ENCODE measurements at places on chromosomes 4 and X.

- no peak for DNase-seq
Measured at GRCh38 chr4:107147873-107148272, 111.8 kb upstream of the DKK2 start.

GRCh38 chr4:165668694-165669093, 204.3 kb upstream of the TLL1 start:
- no peak for DNase-seq

DNA sequence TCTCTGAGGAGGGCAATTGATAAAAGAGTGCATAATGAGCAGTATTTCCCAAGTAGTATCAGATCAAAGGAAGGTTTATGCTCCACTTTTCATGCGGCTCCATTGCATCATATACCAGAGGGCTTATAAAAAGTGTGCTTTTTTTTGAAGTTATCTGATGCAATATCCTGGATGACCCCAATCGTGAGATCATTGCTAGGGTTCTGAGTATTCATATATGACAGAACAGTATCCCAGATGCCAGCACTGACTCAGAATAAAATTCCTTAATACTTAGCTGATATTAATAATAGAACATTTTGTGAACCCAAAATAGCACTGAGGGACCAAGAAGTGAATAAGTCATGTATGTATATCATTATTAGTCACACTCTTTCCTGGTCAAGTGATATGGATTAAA, 945.5 kb upstream of the AGA start:
- DNase-seq = no peak

- no peak for DNase-seq
Measured at GRCh38 chr4:27684610-27685011, 824.0 kb downstream of the STIM2 start.

GRCh38 chr4:38512840-38513239, 151.2 kb upstream of the KLF3 start:
- DNase-seq = no peak

- DNase-seq = no peak
Measured at GRCh38 chr4:7600247-7600646, 165.5 kb upstream of the PSAPL1 start.

- no peak for DNase-seq
Measured at GRCh38 chr4:137707626-137708025, 175.3 kb upstream of the PCDH18 start.

DNA sequence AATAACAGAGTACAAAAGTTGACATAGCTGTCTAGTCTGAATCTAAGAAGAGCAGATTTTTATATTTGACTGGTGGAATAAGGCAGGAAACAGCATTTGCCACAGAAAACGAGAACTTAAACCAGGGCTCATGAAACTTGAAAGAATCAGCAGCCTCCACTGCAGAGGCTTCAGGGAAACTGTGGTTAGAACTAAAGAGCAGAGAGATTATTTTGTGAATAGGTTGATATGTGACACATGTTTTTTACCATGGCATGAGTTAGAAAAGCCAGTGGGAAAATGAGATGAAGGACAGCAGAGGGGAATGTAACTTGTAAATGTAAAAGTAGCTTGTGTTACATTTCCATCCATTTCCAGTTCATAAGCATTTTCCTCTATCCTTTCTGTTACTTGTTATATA, 63.7 kb upstream of the CAMK2D start:
- DNase-seq = no peak

DNA sequence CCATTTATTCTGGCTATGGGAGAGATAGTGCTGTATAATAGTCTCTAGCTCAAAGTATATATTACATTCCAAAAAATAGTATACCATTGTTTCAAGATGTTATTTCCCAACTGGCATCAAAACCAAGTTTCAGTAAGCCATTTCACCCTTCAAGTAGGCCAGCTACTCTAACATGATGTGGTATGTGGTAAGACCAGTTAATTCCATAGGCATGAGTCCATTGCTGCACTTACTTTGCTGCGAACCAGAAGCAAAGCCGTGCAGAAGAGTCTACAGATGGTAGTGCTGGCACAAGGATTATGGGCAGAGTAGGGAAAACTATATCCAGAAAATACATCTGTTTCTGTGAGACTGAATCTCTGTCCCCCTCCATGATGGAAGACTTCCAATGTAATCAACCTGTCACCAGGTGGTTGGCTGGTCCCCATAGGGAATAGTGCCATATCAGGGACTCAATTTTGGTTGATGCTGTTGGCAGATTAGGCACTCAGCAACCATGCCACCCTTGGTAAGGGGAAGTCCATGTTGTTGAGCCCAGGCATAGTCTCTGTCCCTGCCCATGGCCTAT, 49.8 kb upstream of the HSD17B10 start:
- no peak for DNase-seq

DNA sequence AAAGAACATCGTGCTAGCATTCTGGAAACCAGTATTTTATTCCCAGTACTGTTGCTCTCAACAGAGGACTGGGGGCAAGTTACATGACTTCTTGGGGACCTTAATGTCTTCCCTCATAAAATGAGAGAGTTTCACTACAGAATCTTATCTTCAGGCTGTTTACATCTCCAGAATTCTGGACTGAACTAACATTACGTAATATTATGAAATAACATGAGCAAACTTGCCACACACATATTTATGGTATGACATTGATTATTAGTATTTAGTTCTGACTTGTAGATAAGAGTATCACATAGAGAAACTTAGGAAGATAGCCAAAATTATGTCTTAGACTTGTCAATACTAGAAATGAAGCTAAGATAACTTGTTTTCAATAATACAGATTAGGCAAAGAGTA, 68.0 kb downstream of the NFKB1 start:
- no peak for DNase-seq

GRCh38 chr4:13160920-13161319, 323.2 kb downstream of the RAB28 start:
- DNase-seq = no peak

- DNase-seq = no peak
Measured at GRCh38 chr4:54102531-54103106, 2.7 kb downstream of the GSX2 start.

GRCh38 chrX:38365954-38366353, 13.6 kb downstream of the OTC start:
- no peak for DNase-seq

DNA sequence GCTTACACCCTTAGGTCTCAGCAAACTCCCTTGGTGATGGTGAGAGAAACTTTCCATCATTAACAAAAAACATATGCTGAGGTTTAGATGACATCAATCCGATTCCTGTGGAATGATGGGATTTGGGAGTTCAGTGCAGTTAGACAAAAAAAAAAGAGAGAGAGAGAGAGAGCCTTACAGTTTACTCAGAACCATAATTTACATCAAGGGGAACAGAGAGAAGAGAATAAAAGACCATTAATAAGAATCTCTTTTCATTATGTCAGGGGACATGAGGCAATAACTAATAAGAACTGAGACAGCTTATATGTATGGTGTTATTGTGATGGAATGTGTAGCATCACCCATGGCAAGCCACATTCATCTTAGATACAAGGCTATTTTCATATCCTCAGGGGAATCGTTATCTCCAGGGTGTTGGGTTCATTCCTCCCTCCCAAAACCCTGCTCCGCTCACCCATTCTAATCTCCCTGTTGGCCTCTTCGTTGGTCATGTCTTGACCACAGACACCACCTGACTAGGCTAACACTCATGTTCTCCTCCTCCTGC, 175.7 kb upstream of the MXRA5 start:
- DNase-seq = no peak

- DNase-seq = no peak
Measured at GRCh38 chrX:154329294-154329693, 33.7 kb downstream of the TKTL1 start.

- DNase-seq = no peak
Measured at GRCh38 chr4:88866862-88867550, 169.4 kb upstream of the NAP1L5 start.

DNA sequence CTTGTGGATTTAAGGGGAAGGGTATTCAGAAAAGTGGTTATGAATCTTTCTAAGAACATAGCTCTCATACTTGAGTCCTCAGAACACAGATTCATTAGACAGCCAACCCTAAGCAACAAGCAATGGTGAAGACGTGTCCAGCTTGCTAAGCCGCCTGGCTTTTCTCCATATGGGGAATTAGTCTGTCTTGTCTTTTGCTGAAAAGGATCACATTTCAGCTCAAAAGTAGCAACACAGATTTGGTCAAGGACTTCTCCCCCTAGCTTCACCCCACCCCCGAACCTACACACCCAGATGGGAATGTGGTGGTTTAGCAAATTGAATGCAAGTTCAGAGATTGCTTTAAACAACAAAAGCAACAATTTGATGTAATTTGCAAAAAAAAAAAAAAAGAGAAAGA, 103.3 kb upstream of the RASGEF1B start:
- DNase-seq = no peak

GRCh38 chr4:89410687-89411086, 103.1 kb upstream of the GPRIN3 start:
- no peak for DNase-seq

- no peak for DNase-seq
Measured at GRCh38 chr4:185936650-185937376, 124.8 kb upstream of the SORBS2 start.

- DNase-seq = no peak
Measured at GRCh38 chrX:52363247-52363883, 5.5 kb upstream of the XAGE2 start.

DNA sequence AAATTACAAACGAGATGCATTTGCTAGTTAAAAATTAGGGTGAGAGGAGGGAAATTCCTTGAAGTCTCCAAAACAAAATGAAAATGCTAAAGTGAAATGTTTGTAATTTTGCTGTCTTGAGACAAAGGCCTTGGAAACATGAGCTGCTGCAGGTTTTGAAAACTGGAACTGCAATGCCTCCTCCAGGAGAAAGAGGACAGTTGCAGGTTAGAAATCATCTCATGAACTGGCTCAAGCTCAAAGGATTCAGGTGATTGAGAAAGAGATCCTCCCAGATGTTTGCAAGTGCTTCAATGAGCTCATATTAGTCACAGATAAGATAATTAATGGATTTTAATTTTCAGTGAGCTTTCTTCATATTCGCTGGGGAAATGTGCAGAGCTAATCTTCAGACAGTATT, 32.4 kb downstream of the SMPX start:
- DNase-seq = no peak

GRCh38 chr4:154807042-154807630, 26.1 kb downstream of the RBM46 start:
- DNase-seq = no peak

- no peak for DNase-seq
Measured at GRCh38 chr4:826508-827208, 729 bp upstream of the CPLX1 start.

- DNase-seq = no peak
Measured at GRCh38 chr4:170497689-170498088, 407.9 kb upstream of the AADAT start.
